ENCODE measurements at places on chromosomes 6 and 20.

DNA sequence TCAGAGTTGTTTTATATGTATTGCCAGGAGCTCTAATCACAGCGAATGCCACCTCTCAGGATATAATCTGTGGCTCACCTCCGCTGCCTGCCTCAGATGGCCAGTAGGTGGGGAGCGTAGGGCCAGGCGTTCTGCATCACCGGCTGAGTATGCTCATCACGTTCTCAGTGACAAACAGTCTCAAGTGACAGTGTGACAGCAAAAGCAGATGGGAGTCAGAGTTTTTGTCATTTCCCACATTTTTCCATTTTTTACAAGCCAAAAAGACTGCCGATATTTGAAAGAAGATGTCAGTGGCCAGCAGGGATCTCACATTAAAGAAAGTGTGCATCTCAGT lies 208.7 kb downstream of the ALDH8A1 start:
- no peak for DNase-seq

DNA sequence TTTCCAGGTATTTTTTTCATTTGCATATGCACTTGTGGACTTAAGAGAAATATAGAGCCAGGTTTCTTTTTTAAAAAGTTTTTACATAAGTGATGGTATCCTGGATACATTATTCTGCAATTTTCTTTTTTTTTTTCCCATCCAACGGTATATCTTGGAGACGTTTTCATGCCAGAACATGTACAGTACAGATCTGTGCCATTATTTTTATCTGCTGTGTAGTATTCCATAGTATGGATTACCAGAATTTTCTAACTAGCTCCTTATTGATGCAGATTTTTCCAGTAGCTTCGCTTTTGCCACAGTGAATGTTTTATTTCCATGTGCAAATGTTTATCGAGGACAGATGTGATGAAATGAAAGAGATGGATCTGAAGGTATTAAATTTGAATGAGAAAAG lies 34.1 kb downstream of the PPP1R16B start:
- no peak for DNase-seq

GRCh38 chr6:105815661-105816555 lies 270.2 kb upstream of the PRDM1 start:
- no peak for DNase-seq

- DNase-seq, result no peak
These were observed 15.0 kb upstream of the ABHD16B start for GRCh38 chr20:63846128-63846771.

DNA sequence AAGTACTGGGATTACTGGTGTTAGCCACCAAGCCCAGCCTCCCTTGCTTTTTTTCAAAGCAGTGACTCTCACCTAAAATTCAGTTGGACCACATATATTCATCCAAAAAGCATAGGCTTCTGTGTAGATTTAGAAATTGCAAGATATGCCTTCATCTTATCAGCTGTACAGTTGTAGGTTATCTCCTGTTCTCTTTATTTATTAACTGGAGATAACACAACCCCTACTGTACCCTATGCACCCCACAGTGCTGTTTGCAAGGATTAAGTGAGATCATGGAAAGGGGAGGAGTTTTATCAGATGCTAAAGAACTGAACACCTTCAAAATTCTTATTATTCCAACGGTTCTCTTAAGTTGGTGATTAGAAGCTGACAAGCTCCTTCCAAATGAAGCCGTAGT lies 164.4 kb upstream of the JARID2 start:
- no peak for DNase-seq

DNA sequence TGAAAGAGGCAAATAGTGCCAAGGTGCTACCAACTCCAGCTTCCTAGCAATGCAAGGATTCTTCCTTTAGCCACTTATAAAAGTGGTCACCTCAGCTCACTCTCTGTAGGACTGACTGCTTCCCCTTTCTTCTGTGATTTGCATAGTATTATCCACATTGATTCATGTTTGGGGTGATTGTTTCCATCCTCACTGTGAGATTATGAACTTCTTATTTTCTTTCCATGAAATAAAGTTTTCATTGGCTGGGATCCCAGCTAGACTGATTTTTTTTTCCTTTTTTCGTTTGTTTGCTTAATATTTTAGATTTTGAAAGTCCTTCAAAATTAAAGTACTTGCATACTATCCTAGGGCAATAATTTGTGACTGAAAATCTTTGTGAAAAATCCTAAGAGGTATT lies 50.5 kb downstream of the EYA4 start:
- no peak for DNase-seq

GRCh38 chr20:19757487-19758132 lies 448 bp upstream of the RIN2 start:
- no peak for DNase-seq

DNA sequence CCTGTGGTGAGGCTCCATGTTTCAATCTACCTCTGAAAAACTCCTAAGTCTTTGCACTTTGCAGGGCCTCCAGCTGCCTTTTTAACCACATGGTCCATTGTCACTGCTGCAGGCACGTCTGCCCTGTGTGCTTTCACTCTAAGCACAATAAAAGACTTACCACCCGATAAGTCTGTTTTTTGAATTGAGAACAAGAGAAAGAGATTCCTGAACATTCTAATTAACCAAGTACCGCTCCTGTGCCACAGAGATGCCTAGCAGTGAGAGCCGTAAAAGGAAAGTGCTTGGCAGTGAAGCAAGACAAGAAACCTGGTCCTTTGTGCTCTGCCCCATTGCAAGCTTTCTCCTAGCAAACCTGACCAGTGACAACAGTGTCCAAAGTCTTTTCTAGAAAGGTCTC lies 487.6 kb upstream of the FLRT3 start:
- DNase-seq, result no peak

DNA sequence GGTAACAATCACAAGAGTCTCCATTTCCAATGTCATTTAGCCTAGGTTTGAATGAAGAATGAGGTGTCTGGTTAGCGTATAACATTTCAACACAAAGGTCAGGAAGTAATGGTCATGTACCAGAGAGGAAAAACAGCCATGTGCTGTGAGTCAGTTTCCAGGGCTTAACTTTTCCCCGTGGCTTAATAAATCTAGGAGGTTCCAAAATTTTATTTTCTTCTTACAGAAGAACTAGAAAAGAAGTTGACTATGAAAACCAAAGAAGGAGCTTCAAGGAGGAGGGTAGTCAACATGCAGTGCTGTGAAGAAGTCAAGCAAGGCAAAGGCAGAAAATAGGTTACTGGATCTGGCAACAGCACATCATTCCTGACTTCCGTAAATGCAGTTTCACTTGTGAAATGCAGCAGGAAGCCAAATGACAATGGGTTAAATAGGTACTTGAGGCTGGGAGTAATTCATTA lies 8.4 kb upstream of the GABRR2 start:
- DNase-seq, result no peak

DNA sequence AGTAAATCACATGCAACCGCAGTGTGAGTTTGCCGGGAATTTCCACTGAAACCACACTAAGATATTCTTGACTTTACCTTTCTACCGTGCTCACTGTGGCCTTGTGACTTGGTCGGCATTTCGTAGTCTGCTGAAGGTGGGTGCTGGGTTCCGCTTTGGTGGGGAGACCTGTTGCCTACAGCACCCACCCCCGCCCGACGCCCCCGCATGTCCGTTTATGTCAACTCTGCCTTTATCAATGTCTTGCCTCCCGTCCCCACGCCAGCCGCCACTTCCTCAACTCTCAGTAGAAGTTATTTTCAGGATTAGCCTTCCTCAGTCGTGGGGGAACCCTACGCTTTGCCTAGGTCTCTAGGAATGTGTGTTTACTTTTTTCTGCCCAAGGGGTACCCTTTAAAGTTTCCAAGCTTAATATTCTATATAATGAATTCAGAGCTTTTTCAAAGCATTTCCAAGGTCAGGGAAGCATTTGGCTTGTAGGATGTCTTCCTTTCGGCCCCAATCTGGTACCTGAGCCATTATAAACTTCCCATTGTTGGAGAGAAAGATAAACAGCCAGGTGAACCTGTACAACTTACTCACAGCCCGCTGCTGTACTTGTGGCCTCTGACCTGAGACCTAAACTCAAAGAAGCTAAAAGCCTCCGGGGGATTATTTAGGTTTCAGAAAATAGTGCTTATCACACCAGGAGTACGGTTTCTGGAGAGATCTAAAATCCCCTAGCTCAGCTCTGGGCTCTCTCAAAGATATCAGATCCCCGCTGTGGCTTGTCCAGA lies 54.2 kb downstream of the TBC1D7 start:
- peak; percentile 6 for DNase-seq

DNA sequence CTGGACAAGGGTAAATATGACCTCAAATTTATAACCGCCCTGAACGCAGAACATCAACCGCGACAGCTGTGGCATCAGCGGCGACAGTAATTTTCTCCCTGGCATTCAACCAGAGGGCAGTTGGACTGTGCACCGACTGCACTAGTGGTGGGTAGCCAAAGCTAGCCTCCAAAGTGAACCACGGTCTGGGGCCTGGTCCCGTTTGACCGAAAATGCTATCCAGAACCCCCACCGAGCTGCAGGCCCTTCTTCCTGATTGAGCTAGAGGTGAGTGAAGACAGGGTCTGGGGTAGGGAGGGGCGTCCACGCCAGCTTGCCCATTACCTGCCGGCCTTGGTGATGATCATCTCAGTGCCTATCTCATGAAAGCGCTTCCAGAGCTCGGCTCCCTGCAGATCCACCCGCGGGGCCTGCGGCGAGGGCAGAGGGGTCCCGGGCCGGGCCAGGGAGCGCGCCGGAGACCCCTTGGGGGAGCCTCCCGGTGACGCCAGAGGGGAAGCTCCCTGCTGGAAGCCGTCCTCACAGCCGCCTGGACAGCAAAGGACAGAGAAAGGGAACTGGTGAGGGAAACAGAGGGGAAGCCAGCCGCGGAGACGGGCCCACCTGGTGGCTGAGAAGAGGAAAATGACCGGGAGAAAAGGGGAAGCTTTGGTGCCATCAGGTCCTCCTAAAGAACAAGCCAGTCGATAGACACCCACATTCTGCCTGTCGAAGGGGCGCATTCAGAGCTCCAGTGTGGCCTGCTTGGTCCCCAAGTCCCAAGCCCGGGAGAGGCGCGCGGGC lies 2.0 kb downstream of the TBX18 start:
- DNase-seq, result no peak

DNA sequence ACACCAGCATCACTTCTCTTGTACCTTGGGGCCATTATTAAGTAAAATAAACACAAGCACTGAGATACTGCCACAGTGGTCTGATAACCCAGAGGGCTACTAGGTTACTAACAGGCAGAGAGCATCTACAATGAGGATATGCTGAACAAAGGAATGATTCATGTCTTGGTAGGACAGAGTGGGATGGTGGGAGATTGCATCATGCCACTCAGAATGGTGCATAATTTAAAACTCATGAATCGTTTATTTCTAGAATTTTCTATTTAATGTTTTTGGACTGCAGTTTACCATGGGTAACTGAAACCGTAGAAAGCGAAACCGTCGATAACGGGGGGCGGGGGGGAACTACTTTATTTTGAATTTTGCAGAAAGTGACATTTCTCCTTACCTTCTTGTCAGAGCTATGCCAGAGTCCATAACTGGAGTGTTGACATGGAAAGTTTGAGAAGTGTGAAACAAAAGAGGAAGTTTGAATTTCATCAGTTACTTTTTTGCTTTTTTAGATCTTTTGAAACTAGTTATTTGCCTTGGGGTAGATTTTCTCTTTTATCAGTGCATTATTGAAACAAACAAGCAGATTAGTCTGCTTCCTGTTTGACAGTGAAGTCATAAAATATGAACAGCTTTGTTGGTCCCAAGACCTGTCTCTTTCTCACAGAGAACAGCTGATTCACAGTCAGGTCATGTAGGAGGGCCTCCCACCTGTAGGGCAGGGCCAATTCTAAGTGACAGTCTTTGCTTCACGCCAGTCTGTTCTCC lies 124.9 kb downstream of the KLHL32 start:
- DNase-seq, result no peak

DNA sequence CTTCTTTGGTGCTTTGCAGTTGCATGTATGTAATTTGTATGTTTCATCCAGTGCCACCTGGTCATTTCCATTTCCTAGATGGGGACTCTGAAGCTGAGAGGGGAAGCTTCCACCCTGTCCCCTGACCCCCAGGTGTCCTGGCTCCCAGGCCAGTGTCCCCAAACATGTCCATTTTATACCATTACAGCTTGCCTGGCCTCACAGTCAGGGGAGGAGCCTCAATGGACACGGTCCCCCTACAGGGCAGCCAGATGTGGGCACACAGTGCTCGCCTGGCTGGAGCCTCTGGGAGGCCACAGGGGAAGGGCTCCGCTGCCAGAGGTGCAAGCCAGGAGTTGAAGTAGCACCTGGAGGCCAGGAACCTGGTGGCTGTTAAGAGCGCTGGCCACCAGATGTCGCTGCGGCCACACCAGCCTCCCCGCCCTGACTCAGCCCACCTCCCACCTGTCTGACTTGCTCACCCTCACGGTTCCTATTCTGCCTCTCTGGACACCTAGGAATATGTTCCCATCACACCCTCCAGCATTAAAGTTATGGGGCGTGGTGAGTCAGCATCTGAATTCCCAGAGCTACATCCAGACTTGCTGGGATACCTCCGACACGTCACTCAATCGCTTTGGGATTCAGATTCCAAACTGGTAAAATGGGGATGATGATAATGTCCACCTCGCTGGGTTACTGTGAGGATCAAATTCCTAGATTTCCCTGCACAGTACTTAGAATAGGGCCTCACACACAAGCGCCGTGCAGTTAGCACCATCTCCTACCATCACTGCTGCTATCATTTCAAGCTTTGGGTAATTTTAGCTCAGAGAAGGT lies 107.4 kb downstream of the SULF2 start:
- peak; percentile 53 for DNase-seq

DNA sequence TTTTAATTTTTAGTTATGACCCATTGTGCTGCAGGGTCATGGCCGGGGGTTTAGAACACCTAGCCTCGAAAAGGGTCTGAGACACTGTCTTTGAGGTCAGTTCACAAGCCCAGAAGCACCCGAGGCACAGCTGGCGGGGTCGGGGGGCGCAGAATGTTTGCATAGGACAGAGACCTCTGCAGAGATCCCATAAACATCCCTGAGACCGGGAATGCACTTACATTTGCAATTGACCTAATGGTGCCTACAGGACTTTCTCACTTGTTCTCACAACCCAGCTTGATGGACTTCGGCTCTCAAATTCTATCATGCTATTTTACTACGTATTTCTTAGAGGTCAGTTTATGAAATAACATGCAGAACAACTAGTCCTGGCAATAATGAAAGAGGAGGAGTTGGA lies 33.5 kb upstream of the FOXC1 start:
- DNase-seq, result no peak

DNA sequence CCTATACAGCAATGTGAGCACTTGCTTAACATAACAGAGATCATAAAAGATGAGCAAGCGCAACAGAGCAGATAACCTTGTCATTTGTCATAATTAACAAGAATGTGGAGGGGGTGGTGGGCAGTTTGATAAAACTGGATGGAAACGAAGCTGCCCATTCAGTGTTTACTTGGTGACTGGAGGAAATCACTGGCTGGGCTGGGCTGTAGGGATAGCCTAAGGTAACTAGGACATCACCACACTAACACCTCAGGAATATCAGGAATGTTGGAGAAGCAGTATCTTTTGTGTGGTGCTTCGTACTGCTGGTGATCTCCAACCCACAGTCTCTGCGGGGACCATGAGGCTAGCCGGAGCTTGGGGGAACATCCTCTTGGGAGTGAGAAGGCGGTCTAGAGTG lies 218.4 kb downstream of the HIVEP2 start:
- DNase-seq, result no peak

GRCh38 chr20:32365564-32365963 lies 7.4 kb downstream of the ASXL1 start:
- DNase-seq, result no peak

GRCh38 chr6:37092923-37093727 lies 76.8 kb upstream of the PIM1 start:
- DNase-seq, result no peak

Data from stimulated activated CD4-positive, alpha-beta T cell treated with anti-CD3 and anti-CD28 coated beads, TNF-alpha, amount 100 ng/mL, for 48 hours (primary cell).